Stimulated activated CD8-positive, alpha-beta memory T cell treated with anti-CD3 and anti-CD28 coated beads, Interleukin-15, amount 100 ng/mL, for 1 hour (primary cell): ENCODE measurements at places on chromosomes 5 and 9.

- DNase-seq: no peak
Observed at GRCh38 chr5:122967085-122967484, 69.4 kb downstream of the PPIC start.

DNA sequence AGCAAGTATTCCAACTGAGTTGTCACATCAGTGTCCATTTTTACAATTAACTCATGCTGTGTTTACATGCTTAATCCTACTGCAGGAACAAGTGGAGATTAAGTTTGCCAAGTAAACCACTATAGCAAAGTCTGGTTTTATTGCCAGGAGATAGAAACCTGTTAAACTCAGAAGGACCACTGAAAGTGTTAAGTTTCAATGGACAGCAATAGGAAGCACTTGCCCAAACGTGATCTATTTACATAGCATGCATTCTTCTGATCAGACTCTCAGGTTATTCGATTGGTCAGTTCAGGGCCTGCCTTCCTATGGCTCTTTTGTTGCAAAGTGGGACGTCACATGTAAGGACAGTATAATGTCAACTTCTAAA is 28.0 kb upstream of the IFNK start:
- DNase-seq: no peak

DNA sequence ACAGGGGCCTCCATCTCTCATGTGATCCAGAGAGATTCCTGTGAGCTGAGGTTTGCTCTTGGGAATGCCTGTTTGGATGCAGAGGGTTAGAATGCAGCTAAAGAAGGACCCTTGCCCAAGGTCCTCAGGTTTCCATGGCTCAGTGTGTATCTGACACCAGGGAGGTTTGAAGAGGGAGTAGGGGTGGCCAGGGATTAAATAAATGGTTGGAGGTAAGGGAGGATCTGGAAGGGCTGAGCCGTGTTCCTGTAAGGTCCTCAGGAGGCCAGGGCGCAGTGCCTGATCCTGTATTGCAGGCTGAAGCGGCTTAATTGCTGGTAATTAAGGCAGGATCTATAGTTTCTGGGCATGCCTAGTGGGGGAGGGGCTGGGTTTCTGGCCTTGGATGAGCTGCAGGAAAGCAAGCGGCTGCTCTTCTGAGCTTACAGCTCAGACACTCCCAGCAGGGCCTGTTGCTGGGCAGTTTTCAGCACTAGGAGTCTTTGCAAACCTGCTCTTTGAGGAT is 41.5 kb upstream of the MAP1B start:
- no peak for DNase-seq

DNA sequence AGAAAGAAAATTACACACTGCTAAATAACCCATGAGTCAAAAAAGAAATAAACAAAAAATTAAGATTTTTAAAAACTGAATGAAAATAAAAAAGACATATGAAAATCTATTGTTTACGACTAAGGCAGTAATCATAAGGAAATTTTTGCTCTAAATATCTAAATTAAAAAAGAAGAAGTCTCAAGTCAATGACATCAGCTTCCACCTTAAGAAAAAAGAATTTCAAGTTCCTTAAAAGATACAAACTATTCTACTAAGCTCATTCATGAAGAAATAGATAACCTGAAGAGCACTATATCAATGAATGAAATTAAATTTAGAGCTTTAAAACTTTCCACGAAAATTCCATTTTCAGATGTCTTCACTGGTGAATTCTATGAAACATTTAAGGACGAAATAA is 15.7 kb upstream of the STARD4 start:
- no peak for DNase-seq

DNA sequence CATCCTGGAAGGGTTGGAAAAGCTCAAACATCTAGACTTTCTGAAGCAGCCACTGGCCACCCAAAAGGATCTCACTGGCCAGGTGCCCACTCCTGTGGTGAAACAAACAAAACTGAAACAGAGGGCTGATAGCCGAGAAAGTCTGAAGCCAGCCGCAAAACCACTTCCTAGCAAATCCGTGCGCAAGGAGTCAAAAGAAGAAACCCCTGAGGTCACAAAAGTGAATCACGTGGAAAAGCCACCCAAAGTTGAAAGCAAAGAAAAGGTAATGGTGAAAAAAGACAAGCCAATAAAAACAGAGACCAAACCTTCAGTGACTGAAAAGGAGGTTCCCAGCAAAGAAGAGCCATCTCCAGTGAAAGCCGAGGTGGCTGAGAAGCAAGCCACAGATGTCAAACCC is 87.6 kb downstream of the MAP1B start:
- no peak for DNase-seq

GRCh38 chr9:131739133-131739958 is 530 bp downstream of the RAPGEF1 start:
- no peak for DNase-seq

GRCh38 chr5:117657541-117657940 is 1082.9 kb upstream of the SEMA6A start:
- DNase-seq: no peak

- DNase-seq: no peak
Observed at GRCh38 chr5:72244862-72245371, 75.1 kb downstream of the MRPS27 start.

GRCh38 chr5:120512068-120512467 is 48.0 kb downstream of the PRR16 start:
- DNase-seq: no peak

DNA sequence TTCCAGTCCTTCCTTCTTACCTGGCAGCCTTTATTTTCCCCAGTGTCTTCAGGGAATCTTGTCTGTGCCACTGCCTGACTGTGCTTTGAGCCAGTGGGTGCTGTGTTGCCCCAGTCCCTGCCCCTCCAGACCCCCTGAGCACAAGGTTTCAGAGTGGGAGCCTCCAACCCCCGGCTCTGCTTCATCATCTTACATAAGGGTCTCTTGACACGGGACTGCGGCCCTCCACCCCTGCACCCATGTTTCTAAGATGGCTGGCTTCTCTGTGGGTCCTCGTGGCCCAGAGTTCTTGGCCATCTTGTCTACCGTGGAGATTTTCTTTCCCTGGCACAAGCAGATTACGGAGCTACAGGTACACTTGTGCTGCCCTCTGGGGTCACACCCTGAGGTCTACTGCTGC is 194.1 kb downstream of the CACNA1B start:
- DNase-seq: no peak
